Osteoblast (primary cell): ENCODE measurements at places on chromosomes 3 and 15.

DNA sequence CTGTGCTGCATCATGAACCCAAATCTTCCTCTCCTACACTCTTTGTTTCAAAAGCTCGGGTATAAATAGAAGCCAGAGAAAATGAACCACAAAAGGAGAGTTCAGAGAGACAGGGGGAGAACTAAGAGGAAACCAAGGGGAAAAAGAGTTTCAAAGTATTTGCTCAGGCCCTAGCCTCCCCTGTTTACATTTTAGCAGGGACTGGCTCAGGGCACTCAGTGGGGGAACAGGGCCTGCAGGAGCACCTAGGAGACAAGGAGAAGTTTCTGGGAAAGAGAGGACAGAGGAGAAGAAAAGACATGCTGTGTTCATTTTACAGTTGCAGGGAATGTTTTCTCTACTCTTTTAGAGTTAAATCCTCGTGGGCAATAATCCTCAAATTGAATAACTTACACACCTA, 8.5 kb upstream of the IL17RD start:
- DNase-seq: no peak

- DNase-seq: no peak
Measured at GRCh38 chr3:14636496-14637087, 15.0 kb upstream of the CCDC174 start.

GRCh38 chr15:68620721-68621527, 42.1 kb downstream of the CORO2B start:
- DNase-seq: peak; percentile 97

DNA sequence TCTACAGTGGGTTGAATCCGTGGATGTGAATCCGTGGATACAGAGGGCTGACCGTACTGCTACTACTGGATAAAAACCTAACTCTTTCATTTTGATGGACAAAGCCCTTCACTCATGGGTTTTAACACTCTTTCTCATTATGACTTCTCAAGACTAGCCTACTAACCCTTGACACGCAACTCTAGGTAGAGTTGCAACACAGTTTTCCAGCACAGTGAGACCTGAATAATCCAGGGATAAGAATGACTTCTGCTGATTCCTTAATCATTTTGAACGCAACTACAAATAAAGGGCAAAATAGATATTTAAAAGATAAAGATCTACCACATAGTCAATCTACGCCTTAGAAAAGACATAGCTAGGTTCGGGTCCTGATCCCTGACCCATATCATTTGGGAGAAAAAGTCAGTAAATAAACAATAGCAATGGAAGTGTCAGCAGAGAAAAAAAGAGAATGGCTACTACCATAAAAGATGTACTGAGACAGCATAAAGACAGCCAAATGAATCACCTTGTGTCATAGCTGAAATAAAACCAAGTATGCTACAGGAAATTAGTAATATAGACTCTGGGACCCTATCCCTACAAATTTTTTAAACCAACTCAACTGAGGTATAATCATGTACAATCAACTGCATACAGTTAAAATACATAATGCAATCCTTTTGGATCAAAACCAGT, 87.6 kb downstream of the DPH6 start:
- no peak for DNase-seq

DNA sequence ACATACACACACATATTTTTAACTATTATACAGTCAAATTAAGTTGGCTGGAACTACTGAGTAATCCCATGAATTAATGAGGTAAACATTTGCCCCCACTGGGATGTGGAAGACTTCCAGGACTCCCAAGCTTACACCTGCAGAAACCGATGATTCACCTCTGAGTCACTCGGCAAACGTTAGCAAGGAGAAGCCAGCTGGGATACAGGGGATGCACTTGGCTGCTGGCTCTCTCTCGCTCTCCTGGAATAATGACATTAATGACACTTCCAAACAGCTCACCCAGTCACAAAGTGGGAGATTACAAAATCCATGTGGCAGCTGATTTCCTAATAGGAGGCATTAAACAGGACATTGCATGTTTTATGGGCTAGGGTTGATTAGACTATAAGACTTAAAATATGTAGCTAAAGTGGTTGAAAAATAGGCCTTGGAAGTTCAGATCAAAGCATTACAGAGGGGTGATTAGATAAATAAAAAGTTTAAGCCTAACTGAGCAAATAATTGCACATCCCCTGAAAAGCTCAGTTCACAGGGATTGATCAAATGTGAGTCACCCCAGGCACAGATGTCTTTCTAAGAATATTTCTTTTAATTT, 500.9 kb downstream of the SOX2 start:
- DNase-seq: no peak
